ENCODE measurements at places on chromosomes 1 and 21. TPM values are rescaled to one million over a fixed set of nuclear protein-coding genes. Genes with fewer than 3 reads are reported as not detected.

DNA sequence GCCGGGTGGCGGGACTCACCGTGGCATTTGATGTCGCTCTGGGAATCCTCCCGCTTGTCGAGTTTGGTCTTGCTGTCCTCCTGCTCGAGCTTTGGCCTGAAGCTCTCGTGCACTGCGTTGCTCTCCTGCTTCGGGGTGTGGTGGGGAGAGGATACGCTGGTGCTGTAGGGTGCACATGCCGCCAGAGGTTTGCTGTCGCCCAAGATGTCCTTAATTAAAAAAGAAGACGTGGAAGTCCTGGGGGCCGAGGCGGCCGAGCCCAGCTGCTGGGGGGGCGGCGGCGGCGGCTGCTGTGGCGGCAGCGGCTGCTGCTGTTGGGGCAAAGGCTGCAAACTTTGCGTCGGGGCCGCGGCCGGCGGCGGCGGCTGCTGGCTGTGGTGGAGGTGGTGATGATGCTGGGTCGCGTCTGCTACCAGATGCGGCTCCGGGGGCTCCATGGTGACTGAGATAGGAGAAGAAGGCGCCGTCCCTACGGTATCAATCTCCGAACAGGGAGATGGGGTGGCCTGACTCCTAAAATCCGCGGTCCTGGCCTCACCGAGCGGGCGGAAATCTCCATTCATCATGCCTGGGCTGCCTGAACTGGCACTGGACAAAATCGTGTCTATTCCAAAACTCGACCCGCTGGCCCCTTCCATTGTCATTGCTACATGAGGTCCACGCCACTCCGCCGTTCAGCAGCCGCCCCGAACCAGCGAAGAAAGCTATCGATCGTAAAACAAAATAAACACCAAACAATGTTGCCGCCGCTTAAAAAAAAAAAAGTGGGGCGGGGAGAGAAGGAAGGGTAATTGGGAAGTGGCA is at the start of gene BARHL2:
Gene BARHL2, minus strand, starts transcription at position 751 of the 804 bp plus-strand sequence. Its CDS starts 107 bp downstream, at position 644.
- DNase-seq = no peak

GRCh38 chr1:113322439-113322838 is 67.9 kb upstream of the MAGI3 start:
- no peak for DNase-seq

DNA sequence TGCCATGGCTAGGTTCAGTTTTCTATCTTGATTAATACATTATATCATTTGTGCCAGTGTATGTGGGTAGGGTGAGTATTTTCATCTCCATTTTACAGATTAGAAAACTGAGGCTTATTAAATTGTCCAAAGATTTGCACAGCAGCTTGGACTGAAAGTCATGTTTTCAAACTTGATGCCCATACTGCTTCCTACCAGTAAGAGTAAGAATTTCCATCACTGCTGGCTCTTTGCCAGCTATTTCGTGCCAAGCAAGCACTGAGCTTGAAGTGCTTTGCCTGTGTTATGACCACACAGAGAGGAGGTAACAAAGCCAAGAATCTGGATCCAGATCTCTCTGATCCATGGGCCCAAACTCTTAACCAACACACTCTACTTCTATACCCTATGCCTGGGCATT is 295.0 kb downstream of the VAV3 start:
- DNase-seq = no peak

DNA sequence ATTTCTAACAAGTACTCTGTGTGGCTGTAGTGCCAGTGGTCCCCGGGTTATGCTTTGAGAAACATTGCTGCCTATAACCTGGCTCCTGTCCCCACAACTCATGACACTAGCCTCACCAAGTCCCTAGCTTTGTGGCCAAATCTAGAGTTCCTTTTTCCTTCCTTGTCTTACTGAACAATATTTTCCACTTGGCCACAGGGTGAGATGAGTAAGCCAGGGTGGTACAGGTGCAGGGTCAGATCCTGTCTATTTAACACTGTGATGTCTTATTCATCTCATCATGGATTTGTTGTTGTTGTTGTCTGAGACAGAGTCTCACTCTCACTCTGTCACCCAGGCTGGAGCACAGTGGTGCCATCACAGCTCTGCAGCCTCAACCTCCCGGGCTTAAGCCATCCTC is 18.6 kb downstream of the ARMH1 start:
- no peak for DNase-seq

The MAP1LC3C gene
- polyA plus RNA-seq = not detected

GRCh38 chr1:174902531-174903099 is 97.1 kb upstream of the CACYBP start:
- DNase-seq = no peak

DNA sequence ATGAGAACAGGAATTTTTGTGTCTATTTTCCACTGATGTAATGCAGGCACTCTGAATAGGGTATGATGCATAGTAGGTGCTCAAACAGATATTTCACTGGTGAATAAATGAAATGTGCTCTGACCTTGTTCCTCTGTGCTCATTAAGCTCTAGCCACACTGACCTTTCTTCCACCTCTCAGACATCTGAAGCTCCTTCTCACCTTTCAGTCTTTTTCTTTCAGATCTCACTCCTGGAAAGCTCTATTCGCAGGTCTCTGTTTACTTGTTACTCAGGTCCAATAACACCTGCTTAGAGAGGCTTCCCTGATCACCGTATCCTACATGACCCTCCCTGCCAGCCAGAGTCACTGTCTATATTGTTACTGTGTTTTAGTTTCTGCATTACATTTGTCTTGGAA is 59.2 kb upstream of the IVNS1ABP start:
- DNase-seq = no peak

The WDR64 gene
- polyA plus RNA-seq = 0.13 TPM
